ENCODE measurements at places on chromosomes 2 and 18.

DNA sequence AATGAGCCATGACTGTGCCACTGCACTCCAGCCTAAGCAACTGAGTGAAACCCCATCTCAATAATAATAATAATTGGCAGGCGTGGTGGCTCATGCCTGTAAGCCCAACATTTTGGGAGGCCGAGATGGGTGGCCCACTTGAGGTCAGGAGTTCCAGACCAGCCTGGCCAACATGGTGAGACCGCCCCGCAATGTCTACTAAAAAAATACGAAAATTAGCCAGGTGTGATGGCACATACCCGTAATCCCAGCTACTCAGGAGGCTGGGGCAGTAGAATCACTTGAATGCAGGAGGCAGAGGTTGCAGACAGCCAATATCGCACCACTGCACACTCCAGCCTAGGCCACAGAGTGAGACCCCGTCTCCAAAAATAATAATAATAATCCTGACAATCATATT is 27.9 kb upstream of the LPIN2 start:
- no peak for DNase-seq

DNA sequence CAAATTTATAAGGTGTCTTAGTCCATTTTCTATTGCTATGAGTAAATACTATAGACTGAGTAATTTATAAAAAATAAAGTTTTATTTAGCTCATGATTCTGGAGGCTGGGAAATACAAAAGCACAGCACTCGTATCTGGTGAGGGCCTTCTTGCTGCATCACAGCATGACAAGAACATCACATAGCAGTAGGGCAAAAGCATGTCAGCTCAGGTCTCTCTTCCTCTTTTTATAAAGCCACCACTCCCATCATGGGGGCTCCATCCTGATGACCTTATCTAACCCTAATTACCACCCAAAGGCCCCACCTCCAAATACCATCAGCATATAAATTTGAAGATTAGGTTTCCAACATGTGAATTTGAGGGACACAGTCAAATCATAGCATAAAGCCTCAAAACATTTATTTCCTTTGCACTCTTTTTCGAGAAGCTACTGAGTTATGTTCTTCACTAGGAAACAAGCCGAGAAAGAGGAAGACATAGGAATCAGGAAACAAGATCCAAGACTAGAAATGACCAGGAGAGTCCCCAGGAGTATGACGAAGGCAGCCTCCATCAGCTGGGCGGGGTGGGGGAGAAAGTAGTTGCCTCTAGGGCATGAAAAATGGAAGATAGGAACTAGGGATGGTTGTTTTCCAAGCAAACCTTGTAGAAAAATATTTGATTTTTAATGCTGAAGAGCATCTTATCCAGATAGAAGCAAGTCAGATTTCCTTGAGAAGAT is 24.1 kb upstream of the NABP1 start:
- DNase-seq = no peak

- no peak for DNase-seq
Measured at GRCh38 chr2:218396688-218397462, 2.8 kb upstream of the CTDSP1 start.

GRCh38 chr2:33810046-33810835 is 211.1 kb upstream of the FAM98A start:
- no peak for DNase-seq

DNA sequence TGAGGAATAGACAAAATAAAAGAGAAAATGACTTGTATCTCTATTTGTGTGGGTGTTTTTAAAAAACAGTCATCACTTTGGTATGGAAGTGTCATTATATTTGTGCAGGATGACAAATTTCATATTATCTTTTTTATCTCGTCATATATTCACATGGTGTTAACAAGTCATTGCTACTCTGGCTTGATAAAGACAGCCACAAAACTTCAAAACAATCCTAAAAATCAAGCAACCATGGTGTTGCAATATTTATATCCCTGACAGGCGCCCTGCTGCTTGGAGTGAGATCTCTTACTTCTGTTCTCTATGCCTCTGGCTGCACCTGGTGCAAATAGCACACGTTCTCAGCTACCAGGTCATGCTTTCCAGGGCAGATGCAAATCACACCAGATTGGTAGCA is 278.0 kb upstream of the EPHA4 start:
- no peak for DNase-seq

DNA sequence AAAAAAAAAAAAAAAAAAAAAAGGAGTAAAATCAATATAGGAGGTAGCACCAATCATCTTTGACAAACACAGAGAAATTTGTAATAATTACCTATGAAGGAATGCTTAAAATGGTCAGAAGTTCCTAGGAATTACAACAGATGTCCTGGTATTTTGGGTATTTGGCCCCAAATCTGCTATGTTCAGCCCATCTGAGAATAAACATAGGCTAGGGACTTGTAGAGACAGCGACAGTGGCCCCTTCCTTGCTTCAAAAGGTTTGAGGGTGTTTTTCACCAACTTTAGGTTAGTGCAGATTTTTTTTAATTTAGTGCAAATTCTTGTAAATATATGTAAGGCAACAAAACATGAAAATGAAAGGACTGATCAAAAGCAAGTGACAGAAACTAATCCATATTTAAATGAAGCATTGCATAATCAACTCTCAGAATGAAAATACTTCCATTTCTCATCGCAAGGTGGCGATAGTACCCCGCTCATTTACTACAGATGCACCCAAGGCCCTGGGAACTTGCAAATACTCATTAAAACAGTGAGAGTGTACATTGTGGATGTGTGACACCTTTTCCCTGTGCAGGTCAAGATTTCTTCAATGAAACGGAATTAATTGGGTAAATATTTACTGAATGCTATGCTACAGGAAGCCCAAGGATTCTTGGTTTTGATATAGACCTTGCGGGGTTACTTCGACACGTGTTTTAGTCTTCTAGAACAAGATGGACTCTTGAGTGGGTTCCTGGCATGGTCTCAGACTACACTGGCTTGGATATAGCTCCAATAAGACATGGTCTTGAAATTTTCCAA is 44.6 kb downstream of the FAM124B start:
- DNase-seq = peak; percentile 12

GRCh38 chr18:77079954-77080682 is 52.5 kb downstream of the MBP start:
- DNase-seq = no peak

DNA sequence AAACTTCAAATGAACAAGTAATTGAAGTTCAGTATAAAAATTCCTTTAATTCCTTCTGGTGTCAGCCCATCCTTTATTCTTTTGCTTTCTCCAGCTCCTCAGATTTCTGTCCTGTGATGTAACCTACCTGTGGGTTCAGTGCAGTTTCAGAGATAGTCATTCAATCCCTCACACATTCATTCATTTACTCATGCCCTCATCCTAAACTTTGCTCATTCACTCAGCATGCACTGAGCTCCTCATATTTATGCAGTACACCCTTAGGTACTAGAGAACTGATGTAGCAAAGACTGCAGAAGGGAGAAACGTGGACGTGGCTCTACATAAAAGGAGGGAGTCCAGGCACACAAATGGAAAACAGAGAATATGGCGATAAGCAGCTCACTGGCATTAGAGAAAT is 45.3 kb upstream of the STAT1 start:
- DNase-seq = no peak

DNA sequence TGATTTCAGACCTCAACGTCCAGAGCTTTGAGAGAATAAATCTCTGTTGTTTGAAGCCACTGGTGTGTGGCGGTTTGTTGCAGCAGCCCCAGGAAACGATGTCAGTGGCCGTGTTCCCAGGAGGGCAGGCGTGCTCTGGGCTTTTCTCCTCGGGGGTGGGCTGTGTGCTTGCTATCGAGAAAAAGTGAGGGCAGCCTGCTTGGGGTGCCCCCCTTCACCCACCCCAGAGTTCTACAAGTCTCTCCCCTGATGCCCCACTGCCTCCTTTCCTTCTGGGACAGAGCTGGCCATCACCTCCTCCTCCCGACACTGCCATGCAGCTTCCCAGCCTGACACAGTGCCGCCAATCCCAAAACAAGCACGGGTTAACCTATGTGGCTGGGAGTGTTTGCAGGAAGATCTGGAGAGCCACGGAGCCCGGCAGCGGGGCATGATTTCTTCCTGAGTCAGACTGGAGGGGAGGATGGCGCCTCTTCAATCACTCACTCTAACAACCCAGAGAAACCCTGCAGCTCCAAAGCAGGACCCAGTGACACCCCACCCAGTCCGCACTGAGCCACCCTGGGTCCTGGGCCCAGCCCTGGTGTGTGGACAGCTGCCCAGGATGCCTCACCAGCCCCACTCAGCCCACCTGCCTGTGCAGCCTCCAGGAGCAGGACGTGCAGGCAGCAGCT is 213.7 kb upstream of the RAB6C start:
- no peak for DNase-seq

DNA sequence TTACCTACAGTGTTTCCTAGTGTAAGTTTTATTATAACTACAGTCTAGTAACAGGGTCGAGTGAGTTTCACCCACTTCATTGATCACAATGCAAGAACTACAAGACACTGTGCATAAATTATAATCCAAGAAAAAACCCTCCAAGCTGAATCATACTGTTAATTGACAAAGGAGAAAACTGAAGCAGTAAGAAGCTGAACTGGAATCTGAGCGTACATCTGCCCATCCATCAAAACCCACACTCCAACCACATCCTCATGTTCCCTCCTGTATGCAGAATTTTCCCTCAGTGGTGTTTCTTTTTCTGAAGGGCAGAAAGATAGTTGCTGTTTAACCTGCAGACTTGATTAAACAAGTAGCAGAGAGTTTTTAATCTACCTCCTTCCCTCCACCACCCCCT is 49.5 kb upstream of the KIDINS220 start:
- DNase-seq = no peak

DNA sequence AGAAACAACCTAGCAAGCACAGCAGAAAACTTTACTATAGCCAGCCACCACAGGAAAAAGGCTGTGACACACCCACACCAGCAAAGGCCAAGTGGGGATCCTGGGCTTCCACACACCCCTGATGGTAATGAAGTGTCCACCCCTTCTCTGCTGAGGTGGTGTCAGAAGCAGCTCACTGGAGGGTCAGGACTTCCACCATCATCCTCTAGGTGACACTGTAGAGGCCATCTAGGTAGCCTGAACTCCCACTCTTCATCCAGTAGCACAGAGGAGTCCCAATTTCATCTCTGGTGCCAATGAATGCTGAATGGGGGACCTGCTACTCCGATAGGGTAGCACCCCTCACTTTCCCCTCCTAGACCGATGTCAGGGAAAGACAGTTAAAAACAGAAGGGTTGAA is 1544.4 kb downstream of the LRP1B start:
- no peak for DNase-seq

- DNase-seq = peak; percentile 32
Measured at GRCh38 chr18:68769461-68769860, 28.4 kb upstream of the CCDC102B start.

GRCh38 chr2:144356402-144356801 is 163.5 kb downstream of the ZEB2 start:
- DNase-seq = no peak

GRCh38 chr2:101253703-101254450 is 1.2 kb downstream of the CNOT11 start:
- DNase-seq = no peak

DNA sequence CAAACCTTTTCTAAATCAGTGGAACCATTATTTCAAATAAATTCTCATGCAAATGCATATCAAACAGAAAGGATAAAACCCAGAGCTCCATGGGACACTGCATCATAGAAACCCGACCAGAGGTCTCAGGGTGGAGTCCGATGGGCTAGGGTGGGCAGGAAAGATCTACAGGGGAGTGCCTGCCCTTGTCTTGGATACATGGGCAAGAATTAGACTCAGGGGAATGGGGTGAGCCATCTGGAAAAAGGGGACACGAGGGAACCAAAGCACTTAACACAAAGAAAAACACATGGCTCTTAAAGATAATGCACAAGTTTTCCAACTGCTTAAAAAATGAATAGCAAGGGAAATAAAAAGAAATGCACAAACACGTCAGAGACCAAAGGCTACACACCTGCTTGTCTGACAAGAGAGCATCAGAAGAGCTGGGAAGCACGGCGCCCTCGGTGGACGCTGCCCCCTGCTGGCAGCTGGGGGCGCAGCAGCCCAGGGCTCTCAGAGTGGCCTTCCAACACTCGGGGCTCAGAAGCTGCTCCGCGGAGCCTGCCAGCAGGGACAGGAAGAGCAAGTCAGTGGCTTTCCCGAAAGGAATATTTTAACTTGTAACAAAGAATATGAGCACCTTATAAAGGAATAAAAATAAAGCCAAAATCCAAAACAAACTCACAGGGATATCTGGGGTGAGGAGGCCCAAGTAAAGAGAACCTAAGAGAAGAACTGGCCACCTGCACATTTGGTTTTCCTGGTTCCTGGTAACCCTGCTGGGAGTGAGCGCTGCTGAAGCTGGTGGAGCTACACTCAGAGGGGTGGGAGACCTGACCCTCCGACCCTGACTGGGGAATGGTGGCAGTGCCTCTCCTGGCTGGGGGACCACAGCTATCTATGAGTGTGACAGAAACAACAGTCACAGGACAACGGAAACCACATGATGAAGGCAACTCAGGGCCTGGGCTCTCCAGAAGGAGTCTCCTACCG is 54.5 kb downstream of the SIGLEC15 start:
- DNase-seq = no peak

DNA sequence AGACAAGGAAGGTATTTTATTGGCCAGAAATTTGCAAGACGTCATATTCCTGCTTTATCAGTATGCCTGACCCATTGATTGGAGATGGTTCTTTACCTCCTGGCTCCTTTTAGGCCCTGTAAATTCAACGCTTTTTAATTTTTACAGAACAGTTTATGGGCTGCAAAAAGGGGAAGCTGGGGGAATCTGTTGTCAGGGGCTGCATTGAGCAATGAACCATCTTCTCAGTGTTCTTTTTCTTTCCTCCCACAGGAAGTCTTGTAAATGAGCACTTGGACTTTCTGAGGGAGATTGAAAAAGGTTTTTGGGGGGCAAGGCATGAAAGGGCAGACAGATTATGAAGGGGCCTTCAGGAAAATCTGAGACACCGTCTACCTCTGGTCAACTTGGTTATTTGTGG is 503.6 kb upstream of the TNP1 start:
- DNase-seq = no peak

GRCh38 chr2:165070076-165070475 is 114.8 kb upstream of the SLC38A11 start:
- no peak for DNase-seq

GRCh38 chr2:98768384-98769113 is 37.6 kb upstream of the MGAT4A start:
- no peak for DNase-seq

DNA sequence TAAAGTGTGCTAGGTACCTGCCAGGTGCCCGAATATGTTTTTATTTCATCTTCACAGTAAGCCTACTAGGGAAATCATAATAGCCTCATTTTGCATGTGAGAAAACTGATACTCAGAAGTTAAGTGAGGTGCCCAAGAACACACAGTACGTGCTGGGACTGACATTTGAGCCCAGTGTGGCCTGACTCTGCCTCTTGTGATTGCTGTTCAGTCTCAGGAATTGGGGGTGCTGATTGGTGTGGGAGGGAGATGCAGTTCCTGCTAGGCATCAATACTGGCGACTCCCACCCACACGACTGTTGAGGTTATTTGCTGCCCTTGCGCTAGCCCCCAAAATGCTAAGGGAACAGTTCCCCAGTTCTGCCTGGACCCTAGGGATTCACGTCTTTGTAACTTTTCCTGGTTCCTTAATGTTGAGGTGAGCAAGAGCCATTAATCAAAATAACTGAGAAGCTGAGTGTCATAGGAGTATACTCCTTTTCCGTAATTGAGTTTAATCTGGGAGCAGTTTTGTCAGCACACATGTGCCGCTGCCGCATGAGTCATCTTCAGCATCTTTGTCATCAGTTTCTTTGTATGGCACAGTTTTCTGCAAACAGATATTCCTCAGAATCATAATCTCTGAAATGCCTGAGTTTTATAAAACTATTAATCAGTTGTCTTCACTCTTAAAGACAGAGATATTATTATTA is 120.7 kb downstream of the NCK2 start:
- no peak for DNase-seq
